Pericardium fibroblast (primary cell): ENCODE measurements at places on chromosomes 3 and 15. TPM values are rescaled to one million over a fixed set of nuclear protein-coding genes. Genes with fewer than 3 reads are reported as not detected.

EAF2 gene
- total RNA-seq = 0.43 and 1.1 TPM in 2 replicates

LSM3 gene
- total RNA-seq = 10.3 and 10.5 TPM in 2 replicates

GHSR gene
- total RNA-seq = not detected in 2 replicates

HAPLN3 gene
- total RNA-seq = 3.7 and 13.7 TPM in 2 replicates

PRSS50 gene
- total RNA-seq = not detected in 2 replicates

TMEM45A gene
- 74.3 and 93.9 TPM in 2 replicates for total RNA-seq

IGSF10 gene
- total RNA-seq = 7.3 and 16.9 TPM in 2 replicates

CD276 gene
- total RNA-seq = 127 and 140 TPM in 2 replicates

CCR1 gene
- not detected in 2 replicates for total RNA-seq

TOPBP1 gene
- total RNA-seq = 12.6 and 15.5 TPM in 2 replicates
